ENCODE measurements at places on chromosomes 11 and 22.

DNA sequence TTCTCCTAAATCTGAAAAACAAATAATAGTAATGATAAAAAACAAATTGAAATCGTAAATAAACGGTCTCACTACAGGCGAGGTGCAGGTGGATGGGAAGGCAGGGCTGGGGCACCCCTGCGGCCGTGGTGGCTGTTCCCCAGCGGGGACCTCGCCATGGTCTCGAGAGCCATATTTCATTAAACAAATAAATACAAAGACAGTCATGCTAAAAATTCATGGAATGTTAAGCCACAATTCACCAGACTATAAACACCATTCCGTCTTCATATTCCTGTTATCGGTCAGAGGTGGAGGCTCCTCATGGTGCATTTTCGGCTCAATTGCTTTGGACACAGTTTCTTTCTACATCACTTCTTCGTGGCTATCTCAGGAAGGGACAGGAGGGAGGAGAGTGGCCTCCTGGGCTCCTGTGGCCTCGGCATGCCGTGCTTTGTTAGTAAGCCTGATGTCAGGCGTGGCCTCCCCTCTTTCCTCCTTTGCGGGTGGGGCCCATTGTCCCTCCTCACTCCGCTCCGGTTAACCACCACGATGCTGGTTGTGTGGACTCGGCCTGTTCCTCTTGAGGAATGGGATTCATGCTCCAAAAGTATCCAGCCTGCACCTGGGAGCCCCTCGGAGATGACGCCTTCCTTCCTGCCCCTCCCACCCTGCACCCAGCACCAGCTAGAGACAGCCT, 16.1 kb upstream of the BRSK2 start:
- DNase-seq = no peak

- no peak for DNase-seq
These were observed 14.8 kb upstream of the MAML2 start for GRCh38 chr11:96357794-96358193.

DNA sequence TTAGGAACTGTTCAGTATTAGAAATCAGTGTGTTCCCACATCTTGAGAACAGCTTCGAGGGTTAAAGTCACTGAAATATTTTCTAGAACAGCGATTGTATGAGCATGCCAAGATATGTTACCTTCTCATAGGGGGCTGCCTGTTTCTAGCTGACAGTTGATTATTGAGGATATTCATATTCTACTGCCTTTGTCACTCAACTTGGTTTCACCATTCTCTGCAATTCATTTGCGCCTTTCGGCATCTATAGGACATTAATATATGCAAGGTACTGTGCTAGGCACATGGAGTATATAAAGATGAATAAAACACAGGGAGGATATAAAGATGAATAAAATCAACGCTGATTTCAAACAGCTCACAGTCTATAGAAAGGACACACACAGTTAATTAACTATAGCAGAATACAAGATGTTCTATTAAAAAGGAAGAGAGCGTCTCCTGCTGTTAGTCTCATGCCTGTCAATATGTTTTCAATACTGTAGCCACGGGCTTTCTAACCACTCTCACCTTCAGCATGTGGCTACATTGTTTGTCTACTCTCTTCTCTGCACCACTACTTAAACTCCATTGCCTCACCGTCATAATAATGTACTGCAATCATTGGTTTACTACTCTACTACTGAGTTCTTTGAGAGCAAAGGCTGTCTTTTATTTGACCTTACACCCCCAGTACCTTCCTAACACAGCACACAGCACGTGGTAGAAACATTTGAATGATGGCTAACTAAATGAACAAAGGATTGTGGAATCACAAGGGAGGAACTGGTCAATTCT, 81.9 kb downstream of the RAB30 start:
- DNase-seq = no peak

DNA sequence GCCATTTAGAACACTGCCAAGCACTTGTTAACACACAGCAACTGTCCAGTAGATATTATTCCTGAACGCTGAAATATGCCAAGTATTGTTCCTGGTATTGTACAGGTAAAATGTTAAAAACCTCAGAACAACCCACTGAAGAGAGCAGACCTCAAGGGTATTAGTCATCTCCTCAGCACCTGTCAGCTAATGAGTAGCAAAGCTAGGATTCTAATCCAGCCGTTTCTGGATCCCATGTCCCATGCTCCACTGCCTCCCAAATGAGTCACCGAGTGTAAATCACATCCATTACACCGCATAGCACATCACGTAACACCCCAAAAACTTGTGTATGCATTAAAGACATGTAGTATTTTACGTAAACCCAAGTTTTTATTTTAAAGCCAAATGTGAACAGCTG, 705.4 kb upstream of the TENM4 start:
- DNase-seq = no peak

DNA sequence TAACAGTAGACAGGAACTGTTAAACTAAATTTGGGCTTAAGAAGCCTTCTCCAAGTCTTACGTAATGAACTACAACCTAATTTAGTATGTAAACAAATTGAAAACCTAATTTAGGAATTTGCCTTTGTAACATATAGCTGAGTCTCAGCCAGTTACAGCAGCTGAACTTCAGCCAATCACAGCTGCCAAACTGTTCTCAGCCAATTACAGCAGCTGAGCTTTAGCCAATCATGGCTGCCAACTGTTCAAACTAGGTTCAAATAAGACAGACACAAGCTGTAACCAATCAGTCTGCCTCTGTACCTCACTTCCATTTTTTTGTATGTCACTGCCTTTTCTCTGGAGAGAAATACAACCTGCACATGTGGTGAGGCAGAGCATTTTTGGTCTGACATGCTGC, 95.0 kb upstream of the CD44 start:
- DNase-seq = no peak

GRCh38 chr11:127247261-127247851, 246.8 kb upstream of the KIRREL3 start:
- DNase-seq = no peak

GRCh38 chr11:78773492-78773891, 198.8 kb upstream of the NARS2 start:
- no peak for DNase-seq

DNA sequence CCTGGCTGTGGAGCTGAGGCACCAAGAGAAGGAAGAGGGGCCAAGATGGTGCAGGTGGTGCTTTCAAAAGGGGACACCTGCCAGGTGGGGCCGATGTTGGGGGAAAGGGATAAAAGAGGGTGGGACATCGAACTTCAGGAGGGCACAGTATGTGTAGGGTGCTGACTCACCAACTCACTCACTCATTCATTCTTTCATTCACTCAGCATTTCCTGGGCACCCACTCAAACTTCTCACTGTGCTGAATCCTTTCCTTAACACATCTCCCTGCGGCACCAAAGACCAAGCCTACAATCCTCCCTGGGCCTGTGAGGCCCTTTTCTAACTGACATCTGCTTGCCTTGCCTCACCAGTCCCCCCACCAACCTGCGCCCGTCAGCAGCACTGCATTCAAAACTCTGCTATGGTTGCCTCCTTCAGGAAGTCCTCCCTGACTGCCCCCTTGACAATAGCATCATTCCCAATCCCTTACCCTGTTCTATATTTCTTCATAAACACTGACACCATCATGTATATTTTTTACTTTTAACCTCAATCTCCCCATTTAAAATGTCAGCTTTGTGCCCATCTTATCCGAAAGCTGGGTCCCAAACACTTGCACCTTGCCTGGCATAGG, 246.6 kb downstream of the MN1 start:
- no peak for DNase-seq

DNA sequence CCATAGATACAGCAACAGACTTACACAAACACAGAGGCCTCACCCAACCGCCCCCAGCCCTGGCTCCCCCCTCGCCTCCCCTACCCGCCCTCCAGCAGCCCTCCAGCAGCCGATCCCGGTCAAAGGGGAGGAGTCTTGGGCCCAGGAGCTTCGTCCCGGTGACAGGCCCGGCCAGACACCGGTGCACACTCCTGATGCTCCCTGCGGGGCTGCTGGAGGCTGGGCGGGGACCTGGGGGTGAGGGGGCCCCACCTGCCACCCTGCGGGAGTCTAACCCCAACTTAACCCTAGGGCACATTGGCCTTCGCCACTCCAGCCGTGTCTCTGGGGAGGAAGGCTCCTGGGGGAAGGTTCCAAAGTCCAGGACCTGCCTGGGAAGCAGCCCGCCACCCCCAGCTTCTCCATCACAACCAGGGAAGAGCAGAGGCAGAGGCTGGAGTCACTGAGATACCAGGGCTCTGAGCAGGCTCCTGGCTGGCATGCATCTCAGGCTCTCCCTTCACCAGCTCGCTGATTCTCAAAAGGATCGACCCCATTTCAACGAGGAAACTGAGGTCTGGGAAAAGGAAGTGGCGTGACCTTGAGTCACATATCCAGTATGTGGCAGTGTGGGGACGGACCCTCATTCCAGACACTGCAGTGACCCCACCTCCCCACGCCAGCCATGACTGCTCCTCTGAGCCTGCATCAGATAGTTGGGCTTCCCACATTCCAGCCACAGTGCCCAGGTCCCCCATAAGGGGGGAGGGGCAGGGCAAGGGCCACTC, 14.4 kb downstream of the BCL9L start:
- peak; percentile 47 for DNase-seq

DNA sequence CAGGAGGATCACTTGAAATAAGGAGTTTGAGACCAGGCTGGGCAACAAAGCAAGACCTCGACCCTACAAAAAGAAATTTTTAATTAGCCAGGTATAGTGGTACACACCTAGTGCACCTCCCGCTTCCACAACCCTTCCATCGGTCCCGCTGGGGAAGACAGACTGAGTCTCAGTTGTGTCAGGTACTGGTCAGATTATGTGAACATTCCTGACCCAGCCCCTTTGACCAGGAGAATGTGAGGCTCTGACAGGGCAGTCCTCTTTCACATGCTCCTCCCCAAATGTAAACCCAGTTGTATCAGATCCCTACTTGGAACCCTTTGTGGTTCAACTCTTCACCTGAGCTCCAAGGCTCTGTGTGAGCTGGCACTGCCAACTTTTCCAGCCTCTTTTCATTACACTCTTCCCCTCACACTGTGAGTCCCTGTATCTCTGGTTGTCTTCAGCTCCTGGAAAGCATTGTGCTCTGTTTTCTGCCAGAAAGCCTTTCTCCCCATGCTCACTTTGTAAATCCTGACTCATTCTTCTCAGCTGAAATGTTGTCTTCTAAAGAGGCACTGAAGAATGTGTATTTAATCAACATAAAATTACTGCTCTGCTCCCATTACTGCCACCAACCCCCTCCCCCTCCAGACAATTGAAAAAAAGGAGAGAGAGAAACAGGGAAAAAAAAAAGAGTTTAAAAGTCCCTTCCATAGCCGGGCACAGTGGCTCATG, 2.1 kb upstream of the TTLL12 start:
- no peak for DNase-seq

GRCh38 chr22:23180301-23180892, at the start of gene BCR:
Gene BCR, plus strand, starts transcription at chr22:23180509. Its CDS starts 452 bp downstream, at chr22:23180961.
- peak; percentile 73 for DNase-seq

GRCh38 chr11:48109046-48109666, 107.5 kb upstream of the OR4B1 start:
- DNase-seq = peak; percentile 74

- peak; percentile 23 for DNase-seq
These were observed 32.9 kb upstream of the SMIM38 start for GRCh38 chr11:69122630-69123431.

DNA sequence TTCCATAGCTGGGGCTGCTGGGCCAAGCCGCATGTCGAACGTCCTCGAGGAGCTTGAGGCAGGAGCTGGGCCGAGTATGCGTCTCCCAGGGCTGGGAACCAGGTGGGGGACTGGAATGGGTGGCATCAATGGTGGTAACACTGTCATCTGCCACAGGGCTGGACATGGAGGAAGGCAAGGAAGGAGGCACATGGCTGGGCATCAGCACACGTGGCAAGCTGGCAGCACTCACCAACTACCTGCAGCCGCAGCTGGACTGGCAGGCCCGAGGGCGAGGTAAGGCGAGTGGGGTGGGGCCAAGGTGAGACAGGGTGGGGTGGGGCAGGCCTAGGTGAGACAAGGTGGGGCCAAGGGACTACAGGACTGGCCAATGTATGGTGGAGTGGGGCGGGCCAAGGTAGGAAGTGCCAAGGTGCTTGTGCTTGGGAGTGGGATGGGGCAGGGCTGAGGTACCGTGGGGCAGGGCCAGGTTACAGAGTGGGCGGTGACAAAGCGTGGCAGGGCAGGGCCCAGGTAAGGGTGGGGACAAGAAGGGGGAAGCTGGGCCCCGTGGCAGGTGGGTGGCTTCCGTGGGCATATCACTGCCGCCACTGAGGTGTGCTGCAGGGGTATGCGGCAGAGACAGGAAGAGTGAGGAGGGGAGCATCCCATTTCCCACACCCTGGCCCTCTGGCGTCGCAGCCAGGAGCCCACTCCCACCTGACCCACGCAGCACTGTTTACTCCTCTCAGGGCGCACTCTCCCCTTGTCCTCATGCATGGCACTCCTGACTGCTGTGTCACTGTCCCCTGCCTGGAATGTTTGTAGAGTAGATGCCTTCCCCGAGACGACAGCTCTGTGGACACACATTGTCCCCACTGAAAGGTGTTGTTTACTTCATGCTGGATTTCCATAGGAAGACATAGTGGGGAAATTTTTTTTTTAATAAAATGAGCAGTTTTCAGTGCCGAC, 27.5 kb upstream of the DGCR8 start:
- no peak for DNase-seq

GRCh38 chr22:48053486-48053885, 1291.0 kb downstream of the TBC1D22A start:
- no peak for DNase-seq

- DNase-seq = no peak
These were observed 75.7 kb upstream of the MYO18B start for GRCh38 chr22:25666308-25666707.

DNA sequence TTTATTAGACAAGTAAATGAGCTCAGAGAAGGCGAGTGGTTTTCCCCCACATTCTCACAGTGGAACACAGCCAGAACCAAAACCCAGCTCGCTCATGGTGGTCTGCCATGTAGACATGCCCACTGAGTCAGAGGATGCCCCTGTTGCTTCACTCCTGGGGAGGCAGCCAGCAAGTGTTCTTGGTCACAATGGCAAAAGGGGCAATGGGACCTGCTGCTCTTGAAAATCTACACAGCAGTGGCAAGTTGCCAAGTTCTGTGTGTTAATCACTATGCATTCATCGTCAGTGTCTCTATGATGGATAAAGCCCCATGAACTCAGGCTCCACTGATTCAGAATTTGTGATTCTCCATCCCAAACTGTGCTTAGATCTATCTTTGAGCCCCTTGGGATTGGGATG, 64.7 kb upstream of the TBCEL start:
- no peak for DNase-seq

DNA sequence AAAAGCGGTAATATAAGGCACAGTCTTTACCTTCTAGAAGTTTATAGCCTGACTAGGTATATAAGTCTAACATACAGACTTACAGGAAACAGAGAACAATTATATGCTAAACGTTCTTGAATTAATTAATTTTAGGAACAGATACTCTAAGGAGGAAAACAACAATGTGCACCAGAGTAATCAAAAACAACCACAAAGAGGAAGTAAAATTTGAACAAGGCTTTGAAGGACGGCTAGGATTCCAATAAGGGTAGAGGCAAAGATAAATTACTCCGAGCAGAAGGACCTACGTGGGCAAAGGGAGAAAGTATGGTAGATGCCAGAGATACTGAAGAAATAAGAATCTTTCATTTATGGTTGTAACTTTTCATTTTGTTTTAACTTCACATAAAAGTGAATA, 54.4 kb downstream of the ENTHD1 start:
- no peak for DNase-seq

Data from G401 (cell line).